ENCODE measurements at places on chromosomes 5 and 9.

DNA sequence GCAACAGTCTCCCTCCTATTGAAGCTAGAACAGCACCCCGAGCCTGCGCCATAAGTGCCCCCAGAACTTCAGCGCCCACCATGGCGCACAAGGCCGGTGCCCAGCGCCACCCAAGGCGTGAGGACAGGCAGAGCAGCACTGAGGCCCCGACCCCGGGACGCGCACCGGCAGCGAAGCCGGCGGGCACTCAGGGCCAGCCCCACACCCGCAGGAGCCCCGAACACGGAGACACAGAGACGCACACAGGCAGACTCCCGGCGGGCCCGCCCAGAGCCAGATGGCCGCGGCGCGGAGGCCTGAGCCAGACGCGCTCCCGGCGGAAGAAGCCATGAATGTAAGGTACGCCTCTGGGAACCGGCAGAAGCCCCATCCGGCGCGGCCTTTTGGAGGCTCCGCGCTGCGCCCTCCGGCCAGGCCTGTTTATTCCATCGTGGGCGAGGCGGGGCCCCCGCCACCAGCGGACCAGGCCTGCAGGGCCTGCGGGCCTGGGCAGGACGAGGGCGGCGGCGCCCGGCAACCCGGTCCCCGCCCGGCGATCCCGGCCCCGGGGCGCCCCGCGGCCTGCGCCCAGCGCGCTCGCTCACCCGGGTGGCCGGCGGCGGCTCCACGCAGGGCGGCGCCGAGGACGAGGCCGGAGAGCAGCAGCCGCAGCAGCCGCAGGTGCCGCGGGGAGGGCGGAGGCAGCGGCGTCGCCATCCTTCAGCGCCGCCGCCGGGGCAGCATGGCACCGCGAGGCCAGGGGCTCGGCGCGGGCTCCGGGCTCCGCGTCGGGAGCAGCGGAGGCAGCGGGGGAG, 486 bp downstream of the NPDC1 start:
- DNase-seq, result no peak

- no peak for DNase-seq
Observed at GRCh38 chr5:54676481-54677340, 159.2 kb downstream of the SNX18 start.

GRCh38 chr9:111051400-111051799, 13.1 kb upstream of the LPAR1 start:
- DNase-seq, result no peak

DNA sequence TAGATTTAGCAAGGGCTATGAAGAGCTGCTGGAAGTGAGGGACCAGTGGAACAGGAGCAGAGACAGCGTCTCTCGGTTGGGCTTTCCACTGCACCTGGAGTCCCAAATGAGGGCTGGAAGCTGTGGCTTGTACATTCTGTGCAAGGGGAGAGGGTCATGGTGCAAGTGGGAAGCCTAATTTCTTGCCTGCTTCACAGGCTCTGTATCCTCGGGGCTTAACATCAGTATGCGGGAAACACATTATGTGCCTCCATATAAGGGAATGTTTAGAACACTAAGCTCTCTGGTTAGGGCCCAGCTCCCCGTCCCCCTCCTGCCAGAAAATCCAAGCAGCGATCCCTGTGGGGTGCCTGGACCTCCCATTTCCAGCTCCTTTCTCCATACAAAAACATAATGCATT, 89.0 kb upstream of the NIPAL4 start:
- no peak for DNase-seq

- DNase-seq, result no peak
Observed at GRCh38 chr9:115651461-115651860, 502.1 kb upstream of the PAPPA start.

DNA sequence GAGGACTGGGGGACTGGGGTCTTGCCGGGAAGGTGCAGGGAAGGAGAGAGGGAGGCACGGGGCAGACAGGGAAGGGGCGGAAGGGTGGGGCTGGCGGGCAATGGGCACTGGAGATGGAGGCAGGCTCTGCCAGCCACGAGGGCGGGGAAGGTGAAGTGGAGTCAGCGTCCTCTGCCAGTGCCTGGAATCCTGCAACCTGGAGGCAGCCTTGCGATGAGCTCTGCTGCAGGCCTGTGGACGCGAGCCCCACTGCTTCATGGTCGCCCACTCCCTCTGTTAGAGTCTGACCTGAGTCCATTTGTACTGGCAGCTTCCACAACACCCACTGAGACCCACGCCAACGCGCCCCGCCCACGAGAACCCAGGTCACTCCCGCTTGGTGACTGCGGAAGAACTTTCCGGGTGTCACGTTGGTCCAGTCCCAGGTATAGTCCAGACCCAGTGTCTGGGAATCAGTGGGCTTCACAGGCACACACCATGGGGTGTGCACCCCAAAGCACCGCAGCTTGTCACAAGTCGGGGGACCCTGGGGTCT, 106.4 kb upstream of the PPP1R26 start:
- no peak for DNase-seq

DNA sequence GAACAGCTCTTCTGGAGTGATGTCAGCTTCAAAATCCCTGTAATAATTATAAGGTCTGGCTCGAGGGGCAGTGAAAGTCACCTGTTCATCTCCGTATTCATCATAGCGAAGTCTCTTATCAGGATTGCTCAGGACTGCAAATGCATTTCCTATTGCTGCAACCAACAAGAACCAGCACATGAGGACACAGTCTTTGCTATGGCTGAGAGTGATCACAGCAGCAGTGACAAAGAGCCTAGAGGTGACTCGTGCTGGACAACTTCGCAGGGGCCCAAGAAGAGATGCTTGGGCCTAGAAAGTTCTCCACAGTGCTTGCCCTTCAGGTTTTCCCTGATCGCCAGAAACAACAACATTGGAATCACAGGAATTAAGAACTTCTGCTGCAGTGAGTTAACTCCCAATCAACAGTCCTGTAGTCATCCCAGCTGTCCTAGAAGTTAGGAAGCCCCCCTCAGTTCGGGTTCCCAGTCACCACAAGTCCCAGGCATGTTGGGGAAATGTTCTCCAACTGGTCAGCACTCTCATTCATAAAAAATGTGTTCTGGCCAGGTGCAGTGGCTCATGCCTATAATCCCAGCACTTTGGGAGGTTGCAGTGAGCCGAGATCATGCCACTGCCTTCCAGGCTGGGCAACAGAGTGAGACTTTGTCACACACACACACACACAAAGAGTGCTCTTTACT, 13.0 kb downstream of the DNAJC18 start:
- no peak for DNase-seq

DNA sequence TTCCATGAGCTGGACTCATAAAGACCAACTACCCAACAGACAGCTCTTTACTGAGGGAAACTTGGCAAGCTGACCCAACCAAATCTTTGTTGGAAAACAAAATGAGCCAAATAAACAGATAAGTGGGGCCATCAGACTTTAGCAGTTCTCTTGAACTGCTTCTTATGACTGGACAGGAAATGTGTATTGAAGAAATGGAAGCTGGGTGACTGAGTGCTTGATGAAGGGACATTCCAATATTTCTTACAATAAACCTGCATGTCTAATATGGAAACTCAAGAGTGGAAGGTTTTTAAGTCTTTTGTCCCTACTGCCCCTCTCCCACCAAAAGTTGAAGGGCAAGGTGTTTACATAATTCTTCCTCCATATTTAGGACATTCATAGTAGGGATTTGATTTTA, 218.8 kb upstream of the NR4A3 start:
- DNase-seq, result no peak

- DNase-seq, result no peak
Observed at GRCh38 chr5:97998941-97999340, 774.5 kb upstream of the RGMB start.

- DNase-seq, result no peak
Observed at GRCh38 chr5:139574641-139575312, 13.6 kb downstream of the UBE2D2 start.

DNA sequence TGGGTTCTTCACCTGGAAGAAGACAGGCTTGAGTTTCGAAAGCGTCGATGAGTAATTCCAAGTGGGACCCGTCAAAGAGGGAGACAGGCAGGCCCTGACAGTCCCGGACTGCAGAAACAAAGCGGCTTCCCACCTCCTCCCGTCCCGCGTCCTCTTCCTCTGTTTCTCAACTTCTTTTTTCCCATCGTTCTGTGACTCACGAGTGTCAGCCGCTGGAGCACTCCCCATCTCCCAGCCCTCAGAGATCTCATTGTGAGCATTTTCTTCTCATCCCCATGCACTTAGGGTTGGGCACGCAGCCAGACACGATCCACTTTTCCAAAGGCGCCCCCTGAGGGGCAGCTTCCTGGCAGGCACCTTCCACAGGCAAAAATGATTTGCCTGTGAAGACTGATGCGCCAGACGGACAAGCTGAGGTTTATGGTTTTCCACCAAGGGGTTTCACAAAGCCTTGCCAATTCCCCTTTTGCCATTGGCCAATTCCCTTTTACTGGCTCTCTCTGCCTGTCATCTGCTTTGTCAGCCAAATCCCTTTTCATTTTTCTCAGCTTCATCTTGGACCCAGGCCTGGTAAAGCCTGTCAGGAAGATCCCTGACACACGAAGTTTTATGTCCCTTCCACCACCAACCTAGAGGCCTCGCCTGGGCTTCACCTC, 86.5 kb upstream of the ANKRD55 start:
- DNase-seq, result no peak

- DNase-seq, result no peak
Observed at GRCh38 chr5:127696683-127697082, 6.5 kb upstream of the CCDC192 start.

DNA sequence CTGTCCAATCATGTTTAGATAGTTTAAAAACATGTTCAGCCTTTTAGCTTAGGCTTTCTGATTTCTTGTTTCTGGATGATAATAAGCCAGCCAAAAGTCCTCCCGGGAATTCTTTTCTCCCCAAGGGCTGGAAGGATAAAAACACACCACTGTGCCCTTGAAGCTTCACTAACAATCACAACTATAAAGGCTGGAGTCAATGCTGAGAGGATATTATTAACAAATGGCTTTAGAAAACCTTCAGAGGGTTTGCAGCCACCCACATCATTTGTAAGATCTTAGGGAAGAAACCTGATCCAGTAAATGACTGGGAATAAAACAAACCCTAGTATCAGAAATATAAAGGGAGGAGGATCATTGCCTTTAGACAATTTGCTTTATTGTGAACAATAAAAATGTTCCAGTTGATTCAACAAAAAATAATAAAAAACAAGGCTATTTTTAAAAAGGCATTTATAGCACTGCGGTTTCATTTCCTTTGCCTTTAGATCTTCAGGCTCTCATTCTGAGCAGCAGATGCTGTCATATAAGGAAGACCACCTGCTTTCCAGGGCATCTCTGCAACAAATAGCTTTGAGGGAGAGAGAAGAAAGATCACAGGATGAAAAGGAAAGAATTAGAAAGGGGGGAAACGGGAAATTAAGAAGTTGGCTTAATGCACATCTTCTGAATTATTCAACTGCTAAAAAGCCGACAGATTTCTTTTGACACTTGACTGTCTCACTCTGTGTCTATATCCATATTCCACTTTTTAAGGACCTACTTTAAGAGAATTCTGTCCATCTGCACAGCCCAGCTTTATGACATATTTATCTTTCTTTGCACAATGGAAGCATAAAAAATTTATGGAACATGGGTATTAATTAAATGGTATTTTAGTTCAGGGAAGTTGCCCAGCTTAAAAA, 277.2 kb upstream of the SLC24A2 start:
- DNase-seq, result no peak

- no peak for DNase-seq
Observed at GRCh38 chr5:55429613-55430253, 105.0 kb downstream of the PLPP1 start.

DNA sequence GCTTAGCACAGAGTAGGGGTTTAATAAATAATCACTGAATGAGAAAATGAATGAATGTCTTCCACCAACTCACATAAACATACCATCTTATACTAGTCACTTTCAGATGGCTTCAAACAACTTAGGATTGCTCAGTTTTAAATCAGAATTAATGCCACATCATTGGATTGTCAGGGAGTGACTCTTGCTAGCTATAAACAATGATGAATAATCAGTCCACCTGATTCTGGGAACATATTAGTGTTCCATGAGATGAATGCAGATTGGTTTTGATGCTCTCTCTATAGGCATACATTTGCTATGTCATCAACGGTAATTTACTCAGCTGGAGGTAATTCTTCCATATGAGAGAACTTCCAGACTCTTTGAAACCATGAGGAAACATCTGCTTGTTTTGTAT, 97.4 kb downstream of the CDH9 start:
- DNase-seq, result no peak

DNA sequence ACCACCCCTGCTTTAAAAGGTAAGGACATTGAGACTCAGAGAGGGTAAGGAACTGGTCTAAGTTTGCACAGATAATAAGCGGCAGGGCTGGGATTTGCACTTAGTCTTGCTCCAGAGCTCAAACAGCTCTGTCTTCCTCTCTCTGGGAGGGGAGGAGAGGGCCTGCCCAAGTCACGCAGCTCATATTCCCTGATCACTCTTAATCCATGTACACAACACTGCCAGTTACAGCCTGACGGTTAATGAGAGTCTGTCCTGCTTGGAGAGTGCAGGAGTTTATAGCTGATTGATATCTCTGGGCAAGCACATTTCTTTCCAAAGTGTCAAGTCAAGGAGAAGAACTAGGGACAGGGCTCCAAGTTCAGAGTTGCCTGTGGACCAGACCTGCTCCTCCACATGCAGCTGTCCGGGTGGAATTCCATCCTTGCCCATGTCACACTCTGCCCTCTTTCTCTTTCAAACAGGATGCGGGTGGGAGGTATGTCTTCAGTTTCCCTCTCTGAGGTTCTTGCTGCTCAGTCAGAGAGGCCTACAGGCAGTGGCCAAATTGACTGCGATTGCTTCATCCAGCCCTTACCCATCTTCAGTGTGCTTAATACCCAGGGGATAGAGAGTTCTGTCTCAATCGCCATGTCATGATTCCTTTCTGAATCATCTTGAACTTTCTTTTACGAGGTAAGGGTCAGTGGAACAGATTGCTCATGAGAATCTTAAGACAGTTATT, 54.5 kb downstream of the GALNT12 start:
- no peak for DNase-seq

DNA sequence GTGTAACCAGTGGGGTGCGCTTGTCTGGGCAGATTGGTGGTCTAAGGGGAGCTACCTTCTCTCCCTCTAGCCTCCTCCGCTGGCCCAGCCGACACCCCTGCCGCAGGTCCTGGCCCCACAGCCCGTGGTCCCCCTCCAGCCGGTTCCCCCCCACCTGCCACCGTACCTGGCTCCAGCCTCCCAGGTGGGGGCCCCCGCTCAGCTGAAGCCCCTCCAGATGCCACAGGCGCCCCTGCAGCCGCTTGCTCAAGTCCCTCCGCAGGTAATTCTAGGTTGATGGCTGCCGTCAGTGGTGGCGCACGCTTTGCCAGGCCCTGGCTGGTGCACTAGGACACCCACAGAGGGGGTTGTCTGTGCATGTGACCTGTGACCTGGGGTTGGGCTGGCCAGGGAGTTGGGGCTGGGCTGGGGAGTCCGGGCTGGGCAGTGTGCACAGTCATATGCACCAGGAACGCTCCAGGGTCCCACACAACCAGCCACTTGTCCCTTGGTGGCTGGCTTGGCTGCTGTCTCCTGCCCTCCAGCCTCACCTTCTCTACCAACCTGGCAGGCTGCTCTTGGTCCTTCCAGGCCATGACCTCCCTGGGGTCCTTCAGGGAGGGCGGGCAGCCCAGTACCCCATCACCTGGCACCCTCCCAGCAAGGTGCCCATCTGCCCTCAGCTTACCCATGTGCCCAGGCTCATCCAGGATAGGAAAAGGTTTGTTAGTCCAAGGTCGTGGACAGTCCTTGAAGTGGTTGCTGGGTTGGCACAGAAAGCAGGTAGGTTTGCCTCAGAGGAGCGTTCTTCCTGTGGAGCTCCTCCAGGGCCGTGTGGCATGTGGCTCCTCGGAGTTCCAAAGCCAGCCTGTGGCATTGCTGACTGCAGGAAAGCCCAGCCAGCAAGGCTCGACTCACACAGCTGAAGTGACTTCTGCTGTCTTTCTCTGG, 73.2 kb downstream of the WNK2 start:
- no peak for DNase-seq

GRCh38 chr5:92421942-92422341, 1038.8 kb upstream of the ARRDC3 start:
- DNase-seq, result no peak
